Hematopoietic multipotent progenitor cell treated with erythropoietin and hydrocortisone succinate and interleukin-3 and kit ligand, for 17 days (in vitro differentiated cells): ENCODE measurements at places on chromosomes 16 and 17.
A peak's percentile ranks its signal among the peaks of the same experiment; 100 is the strongest.

DNA sequence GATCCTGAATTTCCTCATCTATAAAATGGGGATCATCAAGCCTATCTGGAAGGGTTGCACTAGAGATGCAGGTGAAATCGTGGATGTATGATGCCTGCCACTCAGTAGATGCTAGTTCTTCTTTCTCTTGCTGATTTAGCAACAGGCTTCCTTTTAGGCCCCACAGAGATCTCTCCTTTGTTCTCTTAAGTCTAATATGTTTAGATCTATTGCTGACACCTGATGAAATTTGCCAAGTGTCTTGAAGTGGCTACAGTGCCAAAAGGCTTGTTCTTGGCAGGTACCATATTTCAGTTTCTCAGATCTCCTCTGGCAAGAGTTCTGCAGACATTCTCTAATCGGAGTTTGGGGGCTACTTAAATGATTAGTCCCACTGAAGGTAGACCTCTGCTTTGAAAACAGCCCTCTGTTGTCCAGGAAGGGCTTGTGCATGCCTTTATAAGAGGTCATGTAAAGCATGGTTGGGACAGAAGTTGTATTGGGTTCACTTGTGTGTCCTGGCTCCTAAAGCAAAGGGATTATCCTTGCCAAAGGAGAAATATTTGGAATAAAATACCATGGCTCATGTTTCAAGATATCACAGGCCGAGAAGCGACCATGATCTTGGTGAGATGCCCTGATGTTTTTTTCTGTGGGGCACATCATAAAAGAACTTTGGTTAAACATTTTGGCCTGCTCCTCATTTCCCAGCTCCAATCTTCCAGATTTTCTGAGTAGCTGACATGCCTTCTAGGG is 234.0 kb downstream of the MSI2 start:
- DNase-seq, result no peak

- no peak for DNase-seq
Observed at GRCh38 chr17:77363821-77364361, 223.1 kb downstream of the SEC14L1 start.

GRCh38 chr16:71927787-71928186 is 32.5 kb downstream of the IST1 start:
- DNase-seq, result no peak

- DNase-seq, result peak; percentile 70
Observed at GRCh38 chr17:21285164-21286065, 904 bp downstream of the MAP2K3 start.

DNA sequence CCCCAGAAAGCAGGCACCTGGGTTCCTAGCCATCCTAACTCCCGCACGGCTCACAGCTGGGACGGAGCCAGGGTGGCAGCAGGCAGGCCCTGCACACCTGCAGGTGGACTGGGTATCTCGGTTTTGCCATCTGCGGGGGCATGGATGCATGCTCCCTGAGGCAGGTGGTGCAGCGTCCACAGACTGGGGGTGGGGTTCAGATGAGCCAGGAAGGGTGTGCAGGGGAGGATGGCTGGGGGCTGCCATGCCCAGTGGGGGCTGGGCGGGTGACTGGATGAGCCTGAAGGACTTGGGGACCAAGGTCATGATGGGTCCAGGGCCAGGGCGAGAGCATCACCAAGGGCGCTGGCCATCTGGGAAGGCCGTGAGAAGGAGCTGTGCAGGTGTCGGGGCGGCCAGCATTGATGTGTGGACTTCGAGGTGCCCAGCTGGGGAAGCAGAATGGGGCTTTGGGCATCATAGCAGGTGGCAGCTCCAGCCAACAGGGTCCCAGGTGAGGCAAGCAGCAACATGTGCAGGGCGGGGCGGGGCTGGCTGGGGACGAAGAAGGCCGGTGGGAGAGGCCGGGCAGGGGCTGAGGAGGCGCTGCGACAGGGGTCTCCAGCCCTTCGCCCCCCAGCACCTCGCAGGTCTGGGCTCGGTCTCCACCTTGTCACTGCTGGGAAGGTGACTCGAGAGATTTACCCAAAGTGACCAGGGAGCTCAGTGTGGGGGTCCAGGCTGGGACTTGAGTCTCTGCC is 41.0 kb upstream of the ZNF469 start:
- DNase-seq, result no peak

- no peak for DNase-seq
Observed at GRCh38 chr17:81488276-81488860, 24.2 kb downstream of the ACTG1 start.

DNA sequence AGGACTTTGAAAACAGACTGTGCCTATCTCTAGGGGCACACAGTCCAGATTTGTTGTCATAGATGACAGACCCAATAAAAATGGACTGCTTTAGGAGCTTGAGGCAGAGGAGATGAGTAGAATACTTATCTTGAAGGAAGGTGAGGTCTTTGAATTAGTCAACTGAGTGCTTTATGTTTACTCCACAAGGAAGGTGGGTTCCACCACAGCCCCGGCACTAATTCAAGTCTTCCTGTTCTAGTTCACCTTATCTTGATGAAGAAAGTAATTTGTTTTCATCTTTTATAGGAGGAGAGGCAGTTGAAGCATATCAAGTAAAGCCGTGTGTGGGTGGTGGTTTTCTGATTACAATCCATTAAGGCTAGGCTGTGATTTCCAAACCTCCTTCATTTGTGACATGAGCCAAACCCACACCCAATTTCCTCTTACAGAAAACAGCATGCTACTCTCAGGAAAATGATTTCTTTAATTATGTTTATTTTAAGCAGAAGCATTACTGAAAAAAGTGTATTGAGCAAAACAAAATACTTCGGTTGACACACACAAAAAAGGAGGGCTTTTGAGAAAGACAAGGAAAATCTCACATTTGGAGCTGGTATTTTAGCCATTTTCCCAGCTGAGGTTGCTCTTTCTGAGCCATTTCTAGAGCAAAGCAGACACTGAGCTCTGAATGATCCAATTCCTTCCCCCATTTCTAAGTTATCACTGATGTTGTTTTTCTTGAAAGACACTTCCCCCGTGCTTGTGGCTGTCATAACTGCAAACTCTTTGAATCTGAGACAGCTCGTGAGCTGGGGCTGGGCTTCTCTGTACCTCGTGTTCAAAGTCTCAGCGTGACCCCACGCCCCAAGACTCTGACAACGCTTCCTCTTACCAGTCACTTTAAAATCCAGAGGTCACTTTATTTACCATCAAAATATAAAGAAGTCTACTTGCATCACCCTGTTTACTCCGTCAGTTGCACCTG is 35.4 kb downstream of the CDRT15 start:
- no peak for DNase-seq

DNA sequence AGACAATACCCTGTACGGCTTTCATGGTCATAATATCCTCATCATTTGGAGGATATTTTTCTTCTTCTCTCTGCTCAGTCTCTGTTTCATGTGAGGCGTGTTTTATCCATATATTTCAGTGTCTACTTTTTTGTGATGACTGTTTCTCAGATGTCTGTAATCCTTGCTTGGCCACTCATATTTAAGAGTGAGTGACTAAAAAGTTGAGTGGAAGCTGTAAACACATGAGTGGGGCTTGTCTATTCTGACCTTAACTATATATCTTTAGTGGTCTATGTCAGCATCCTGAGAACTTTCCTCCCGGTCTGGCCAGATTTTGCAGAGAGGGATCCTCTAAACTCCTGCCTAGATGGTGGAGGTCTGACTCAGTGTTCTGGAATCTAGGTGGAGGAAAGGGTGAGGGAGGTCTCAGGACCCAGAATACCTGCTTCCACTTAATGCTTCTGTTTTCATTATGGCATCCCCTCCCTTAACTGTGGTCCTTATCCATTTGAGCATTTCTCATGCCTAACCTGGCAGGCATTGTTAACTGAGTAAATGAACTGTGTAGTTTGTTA is 6.0 kb downstream of the DDX19B start:
- no peak for DNase-seq

DNA sequence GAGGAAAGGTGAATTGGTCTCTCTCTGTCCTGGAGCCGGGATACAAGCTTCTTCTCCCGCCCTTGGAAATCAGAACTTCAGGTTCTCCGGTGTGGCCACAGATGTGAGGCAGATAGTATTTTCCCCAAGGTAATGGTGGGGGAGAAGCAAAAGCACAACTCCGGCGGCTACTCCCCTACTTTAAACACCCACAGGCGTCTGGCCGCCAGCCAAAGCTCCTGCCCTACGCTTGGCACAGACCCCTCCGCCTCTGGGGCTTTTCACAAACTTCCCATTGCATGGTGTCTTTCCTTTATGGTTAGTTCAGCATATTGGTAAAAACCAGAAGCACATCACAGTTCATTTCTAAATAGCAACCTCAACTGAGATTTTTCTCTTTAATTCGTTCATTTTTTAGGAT is 39.4 kb upstream of the B4GALNT2 start:
- no peak for DNase-seq

GRCh38 chr17:11991461-11991860 is 5.8 kb downstream of the ZNF18 start:
- no peak for DNase-seq

DNA sequence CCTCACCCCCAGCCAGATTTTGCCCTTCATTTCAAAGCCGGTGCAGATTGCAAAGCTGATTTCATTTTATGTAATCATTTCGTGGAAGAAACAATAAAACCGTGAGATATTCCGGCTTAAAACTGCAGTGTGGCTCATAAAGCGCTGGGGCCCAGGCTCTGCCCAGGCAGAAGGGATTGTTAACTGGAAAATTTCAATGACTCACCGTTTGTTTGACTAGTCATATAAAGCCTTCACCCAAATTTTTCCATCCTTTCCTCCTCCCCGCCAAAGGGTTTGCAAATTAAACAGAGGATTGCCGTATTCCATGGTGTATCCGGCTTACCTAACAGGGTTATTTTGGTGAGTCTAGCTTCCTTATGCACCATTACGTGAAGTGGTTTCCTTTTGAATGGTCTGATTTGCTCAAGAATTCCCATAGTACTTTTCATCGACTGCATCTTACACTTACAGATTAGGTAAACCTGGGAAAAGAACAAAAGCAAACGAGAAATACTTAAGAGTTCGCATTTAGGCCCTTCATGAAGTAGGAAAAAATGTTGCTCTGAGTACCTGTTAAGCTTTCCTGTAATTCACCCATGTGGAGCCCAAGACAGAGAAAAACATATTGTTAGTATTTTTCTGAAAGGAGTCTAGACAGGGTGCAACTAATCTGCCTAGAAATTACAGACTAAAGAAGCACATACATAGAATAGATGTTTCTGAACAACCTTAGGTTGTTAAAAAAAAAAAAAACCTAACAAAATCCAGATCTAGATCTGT is 949 bp upstream of the GSPT1 start:
- no peak for DNase-seq

DNA sequence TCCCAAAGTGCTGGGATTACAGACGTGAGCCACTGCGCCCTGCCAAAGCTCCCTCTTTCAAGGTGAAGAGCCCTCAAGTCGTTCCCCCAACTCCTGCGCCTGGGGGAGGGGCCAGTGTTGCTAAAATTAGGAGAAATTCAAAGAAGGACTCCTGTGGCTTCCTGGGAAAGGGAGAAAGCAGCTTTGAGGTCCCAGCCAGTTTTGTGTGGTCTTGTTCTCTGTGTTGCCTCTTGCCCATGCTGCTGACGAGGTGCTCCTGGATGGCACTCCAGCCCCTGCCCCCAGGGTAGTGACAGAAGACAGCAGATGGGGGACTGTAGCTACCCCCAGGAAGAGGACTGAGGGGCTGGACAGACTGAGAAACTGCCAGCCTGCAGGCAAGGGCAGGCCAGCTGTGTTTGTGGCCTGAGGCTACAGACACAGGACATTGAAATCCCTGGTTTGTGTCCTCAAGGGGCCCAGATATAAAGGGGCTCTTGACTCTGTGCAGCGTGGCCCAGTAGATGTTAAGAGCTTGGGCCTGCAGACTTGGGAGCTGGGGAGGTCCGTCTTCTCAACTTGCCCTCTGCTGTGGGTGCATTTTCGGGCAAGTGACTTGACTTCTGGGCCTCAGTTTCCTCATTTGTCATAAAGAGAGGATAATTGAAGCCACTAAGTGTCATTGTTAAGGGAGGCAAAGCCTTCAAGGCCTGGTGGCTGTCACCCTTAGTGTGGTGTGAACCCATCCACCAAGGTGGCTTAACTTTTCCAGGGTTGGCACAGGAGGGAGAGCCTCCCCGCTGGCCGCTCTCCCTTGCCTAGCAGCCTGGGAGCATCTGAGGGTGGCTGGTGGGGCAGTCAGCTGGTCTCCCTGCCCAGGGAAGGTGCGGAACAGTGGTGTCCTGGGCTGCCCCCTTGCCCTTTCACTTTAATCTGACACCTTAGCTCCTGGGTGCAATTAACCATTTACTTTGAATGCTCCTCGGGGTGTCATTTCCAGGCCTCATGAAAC is 4.1 kb downstream of the UBALD2 start:
- DNase-seq, result no peak

GRCh38 chr16:13995194-13995593 is 75.2 kb downstream of the ERCC4 start:
- no peak for DNase-seq

- DNase-seq, result no peak
Observed at GRCh38 chr17:81385320-81386111, 9.7 kb upstream of the BAHCC1 start.

- DNase-seq, result peak; percentile 38
Observed at GRCh38 chr17:62062302-62062701, 2.8 kb downstream of the MED13 start.

DNA sequence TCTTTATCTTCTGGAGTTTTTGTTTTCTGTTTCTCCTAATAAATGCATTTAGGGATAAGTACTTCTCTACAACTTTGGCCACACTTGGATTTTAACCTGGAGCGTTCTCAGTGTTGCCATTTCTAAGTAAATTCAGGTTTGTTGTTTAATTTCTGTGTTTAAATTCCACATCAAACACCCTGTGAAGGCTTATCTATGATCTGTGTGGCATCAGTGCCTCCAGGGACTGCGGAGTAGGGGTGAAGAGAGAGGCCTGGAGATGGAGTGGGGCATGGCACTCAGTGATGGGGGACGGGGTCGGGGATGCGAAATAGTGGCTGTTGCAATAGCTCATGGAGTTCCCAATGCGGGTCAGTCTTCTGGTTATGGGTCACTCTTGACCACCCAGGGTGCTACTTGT is 294.8 kb downstream of the HS3ST3B1 start:
- no peak for DNase-seq
